Glomerular endothelial cell (primary cell): ENCODE measurements at places on chromosomes 2 and 18.

DNA sequence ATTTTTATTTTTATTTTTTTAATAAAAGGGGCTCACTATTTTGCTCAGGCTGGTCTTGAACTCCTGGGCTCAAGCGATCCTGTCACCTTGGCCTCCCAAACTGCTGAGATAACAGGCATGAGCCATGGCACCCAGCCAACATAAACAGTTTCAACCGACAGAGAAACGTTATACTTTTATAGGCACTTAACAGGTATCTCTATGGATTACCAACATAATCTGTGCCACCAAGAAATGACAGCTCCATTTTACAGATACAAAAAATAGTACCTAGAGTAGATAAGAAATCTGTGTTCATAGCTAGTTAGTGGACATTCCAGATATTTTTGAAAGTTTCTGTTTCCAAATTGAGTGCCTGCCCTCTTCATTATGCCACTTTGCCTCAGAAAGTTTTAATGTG, 1316.7 kb downstream of the LRP1B start:
- no peak for DNase-seq

- no peak for DNase-seq
These were observed 272.3 kb downstream of the CDH20 start for GRCh38 chr18:61605376-61606067.

DNA sequence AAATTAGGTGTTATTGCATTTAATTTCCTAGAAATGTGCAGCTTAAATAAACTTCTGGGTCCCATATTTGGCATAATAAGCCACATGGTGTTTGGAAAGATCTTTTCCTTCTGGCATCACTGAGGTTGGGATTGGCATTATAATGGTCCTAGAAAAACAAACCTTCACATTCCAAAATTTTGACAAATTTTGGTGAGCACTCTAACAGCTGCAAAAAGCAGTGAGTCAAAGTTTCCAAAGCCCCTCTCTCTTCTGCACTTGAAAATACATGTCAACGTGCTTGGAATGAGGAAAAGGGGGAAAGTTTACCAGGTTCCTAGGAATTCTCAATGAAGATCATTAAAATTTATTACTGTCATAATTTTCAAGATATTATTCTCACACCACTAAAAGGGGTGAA, 77.8 kb upstream of the STK17B start:
- DNase-seq = no peak

DNA sequence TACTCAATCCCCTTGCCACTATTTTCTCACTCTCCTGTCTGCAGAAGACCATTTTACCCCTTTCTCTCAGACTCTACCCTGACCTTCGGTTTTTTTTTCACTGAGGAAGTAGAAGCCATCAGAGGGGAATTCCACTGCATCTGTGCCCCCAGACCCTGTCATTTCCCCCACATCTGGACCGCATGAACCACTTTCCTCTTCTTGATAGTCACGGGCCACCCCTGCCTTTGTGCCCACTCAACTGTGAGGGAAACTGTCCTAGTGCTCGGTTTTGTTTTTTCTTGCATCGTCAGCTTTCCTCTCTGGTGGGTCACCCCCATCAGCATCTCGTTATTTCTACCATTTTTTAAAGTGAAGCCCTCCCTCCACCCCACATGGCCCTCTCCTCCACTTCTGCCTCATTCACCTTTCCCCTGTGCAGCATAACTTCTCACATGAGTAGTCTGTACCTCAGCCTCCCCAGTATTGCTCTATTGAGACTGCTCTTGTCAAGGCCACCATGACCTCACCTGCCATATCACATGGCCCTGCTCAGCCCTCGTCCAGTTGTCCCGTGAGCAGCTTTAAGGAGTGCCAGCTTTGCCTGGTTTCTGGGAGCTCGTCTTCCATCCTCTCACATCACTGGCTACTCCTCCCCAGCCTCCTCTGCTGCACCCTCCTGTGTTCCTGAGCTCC, 32.4 kb downstream of the TMEM87B start:
- DNase-seq = no peak

DNA sequence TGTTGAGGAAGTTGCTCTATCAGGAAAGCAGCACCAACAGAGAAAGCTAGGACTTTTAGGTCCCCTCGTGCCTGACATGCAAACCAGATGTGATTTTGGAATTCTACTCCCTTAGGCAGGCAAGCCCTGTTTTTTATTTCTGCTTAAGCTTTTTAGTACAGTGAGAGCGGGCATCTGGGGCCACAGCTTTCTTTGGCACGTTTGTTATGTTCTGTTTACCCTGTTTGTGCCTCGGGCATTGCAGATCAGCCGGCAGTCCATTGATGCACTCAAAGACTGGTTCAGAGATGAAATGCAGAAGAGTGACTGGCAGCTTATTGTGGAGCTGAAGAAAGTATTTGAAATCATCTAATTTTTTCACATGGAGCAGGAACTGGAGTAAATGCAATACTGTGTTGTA, 61.9 kb downstream of the EIF5B start:
- DNase-seq = no peak

DNA sequence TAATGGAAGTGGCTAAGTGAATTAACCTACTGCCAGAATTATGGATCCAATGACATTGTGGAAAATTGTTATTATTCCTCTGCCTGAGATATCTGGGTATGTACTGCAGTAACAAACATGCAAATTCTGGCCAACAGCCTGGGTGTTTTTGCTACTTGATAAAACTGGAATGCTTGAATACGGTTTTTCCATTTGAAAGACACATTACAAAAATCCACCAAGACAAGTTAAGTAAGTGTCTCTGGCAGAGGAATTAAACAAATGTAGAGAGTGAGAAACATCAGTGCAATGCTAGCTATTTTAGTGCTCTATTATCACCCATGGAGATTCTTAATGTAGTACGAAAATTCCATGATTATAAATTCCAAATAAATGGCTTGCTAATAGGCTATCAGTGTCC, 312.4 kb upstream of the MEIS1 start:
- no peak for DNase-seq

- no peak for DNase-seq
These were observed 16.9 kb upstream of the ZCCHC2 start for GRCh38 chr18:62505669-62506494.
